Retinal pigment epithelial cell (primary cell): ENCODE measurements at places on chromosomes 16 and 17.
A peak's percentile ranks its signal among the peaks of the same experiment; 100 is the strongest.

DNA sequence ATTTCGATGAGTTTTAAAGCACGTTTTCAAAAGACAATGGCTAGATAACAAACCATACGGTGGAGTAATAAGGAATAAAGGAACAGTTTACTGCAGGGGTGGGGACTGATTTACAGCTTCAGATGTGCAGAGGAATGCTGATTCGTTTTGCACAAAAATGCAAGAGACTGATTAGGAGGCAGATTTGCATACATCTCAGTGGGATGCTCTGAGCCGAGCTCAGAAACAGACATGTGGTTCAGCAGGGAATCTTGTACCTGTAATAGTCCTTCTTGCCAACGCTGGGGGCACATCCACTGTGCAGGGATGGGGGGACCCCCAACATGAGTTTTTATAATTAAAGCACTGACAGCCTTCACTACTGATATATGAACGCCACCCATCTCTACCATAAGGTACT lies 308.0 kb downstream of the GRIN2A start:
- DNase-seq, result no peak

- no peak for DNase-seq
Observed at GRCh38 chr16:23013484-23013883, 135.8 kb downstream of the USP31 start.

DNA sequence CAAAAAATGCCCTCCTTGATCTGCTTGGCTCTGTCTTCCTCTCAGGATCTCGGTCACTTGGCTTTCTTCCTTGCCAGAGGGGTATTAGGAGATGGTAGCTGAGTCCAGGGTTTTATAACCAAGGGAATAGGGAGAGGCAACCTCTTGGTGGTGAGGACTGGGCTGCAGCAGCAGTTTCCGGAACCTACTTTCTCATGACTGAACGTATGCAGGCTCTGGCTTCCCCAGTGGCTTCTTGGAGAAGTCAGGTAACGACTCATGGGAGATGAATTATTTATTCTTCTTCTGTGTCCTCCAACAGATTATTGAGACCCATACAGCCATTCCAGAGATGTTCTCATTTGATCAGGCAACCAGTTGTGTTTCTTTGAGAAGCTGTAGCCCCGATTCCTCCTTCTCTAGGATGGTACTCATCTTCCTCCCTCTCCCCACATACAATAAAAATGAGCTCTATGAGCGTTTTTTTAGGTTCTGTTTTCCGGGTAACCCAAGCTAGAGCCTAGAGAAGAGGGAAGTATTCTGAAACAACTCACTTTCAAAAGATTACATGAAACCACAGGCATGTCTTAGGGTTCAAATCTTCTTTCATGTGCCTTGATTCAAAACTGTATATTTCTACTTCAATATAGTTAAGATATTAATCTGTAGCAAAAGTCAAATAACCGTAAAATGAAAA lies 22.3 kb upstream of the DHX40 start:
- DNase-seq, result no peak

GRCh38 chr16:9102379-9102778 lies 10.9 kb downstream of the HAPSTR1 start:
- DNase-seq, result no peak

DNA sequence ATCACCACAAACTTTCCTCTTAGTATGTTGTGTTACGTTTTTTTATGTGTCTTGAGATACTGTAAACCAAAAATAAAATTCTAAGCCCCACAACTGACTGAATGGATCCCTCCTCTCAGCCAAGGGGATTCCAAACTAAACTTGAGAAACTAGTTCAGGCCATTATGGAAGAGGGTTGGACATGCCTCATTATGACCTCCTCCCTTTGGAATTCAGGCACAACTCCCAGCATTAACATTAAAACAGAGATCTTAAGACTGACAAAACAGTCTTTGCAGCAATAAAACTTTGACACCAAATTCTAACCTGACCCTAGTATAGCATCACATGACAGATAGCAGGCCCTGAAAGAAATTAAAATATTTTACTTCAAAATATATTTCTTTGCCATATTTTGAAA lies 51.1 kb upstream of the SLC47A1 start:
- no peak for DNase-seq

- DNase-seq, result peak; percentile 59
Observed at GRCh38 chr16:15950161-15950854, 892 bp downstream of the ABCC1 start.

DNA sequence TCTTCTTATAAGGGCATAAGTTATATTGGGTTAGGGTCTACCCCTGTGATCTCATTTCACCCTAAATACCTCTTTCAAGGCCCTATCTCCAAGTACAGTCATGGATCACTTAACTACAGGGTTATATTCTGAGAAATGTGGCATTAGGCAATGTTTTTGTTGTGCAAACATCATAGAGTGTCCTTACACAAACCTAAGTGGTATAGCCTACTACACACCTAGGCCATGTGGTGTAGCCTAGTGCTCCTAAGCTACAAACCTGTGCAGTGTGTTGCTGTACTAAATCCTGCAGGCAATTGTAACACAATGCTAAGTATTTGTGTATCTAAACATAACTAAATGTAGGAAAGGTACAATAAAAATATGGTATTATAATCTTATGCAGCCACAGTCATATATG lies 18.0 kb downstream of the CLEC3A start:
- no peak for DNase-seq

GRCh38 chr16:75294773-75295459 lies 43.5 kb upstream of the BCAR1 start:
- no peak for DNase-seq

GRCh38 chr17:59892924-59893675 lies at the start of the genes RPS6KB1 and TUBD1:
Gene RPS6KB1, plus strand, starts transcription at chr17:59893121. Its CDS starts 64 bp downstream, at chr17:59893185.
Gene TUBD1, minus strand, starts transcription at chr17:59892943. Its CDS starts 1,941 bp downstream, at chr17:59891002.
- DNase-seq, result peak; percentile 99

- DNase-seq, result no peak
Observed at GRCh38 chr16:77434530-77435271, at the start of gene ADAMTS18. Gene ADAMTS18, minus strand, starts transcription at chr16:77435034. Its CDS starts 339 bp downstream, at chr16:77434695.

DNA sequence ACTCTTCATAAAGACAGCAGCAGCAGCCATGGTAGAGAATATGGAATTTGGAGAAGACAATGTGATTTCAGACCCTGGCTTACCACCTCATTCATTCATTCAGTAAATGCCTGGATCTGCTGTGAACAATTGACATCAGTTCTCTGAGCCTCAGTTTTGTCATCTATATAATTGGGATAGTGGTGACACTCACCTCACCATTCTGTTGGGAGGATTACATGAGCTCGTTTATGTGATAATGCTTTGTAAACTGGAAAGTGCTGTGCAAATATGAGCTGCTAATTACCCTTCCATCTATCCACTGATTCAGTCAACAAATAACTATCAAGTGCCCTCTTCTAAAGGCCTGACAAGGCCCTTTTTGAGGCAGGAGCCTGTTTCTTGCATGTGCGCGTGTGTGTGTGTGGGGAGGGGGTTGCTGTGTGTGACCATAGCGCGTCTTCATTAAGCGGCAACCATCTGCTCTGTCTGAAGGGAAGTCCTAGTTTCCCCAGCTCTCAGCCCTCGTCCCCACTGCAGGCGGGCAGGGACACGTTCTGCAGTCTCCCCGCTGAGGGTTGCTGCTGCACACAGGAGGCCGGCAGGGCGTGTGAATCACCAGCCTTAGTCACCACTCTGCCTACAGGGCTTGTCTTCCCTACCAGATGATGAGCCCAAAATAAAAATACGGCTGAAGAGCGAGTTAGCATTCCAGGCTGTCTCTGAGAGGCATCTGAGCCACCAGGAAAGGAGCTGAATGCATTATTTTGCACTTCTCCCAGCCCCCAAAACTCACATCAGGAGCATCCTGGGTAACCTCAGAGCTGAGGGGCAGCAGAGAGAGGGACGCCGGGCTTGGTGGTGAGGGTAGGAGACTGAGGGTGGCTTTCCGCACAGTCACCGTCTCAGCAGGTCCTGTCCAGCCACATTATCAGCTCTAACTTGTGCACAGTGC lies 19.9 kb downstream of the ARL4D start:
- DNase-seq, result no peak

DNA sequence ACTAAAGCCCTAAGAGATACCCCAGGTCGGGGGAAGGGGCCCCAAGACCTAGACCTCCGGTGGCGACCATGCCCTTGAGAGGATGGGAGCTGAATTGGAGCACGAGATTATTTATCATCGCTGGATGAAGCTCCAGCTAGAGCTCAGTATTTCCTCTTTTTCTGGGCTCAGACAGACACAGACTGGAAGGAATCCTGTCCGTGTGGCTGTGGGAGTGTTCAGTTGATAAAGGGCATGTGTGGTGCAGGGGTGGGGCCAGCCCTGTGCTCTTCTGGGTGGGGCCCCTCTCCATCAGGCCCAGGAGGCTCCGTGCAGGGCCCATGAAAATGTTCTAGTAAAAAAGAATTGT lies 6.3 kb upstream of the CBX4 start:
- DNase-seq, result no peak
